ENCODE measurements at places on chromosomes 3 and 15. TPM values are rescaled to one million over a fixed set of nuclear protein-coding genes. Genes with fewer than 3 reads are reported as not detected.

TERC gene
- 7.6 TPM for total RNA-seq

DNA sequence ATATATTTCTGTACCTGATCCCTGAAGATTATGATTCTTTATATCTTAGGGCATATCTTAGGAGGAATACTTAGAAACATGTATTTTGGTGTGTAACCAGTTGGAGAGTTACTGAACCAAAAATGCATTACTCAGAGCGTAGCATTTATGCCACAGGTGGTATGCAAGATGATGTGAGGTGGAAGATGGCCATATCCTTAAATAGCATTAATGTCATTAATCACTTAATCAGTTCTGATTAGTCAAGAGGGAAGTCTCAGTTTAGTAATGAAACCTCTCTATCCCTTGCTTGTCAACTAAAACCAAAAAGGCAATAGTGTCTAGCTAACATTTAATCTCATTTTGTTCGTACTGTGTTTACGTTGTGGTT lies 130.5 kb upstream of the PHLDB2 start:
- no peak for DNase-seq

- no peak for DNase-seq
Measured at GRCh38 chr15:42719043-42719442, 17.9 kb downstream of the CDAN1 start.

MYZAP gene
- total RNA-seq: 5.9 TPM

P2RY13 gene
- total RNA-seq: not detected

UMPS gene
- 35.6 TPM for total RNA-seq

- no peak for DNase-seq
Measured at GRCh38 chr3:129606636-129607390, at the start of gene PLXND1. PLXND1 (minus strand) TSS chr3:129606676; CDS start chr3:129606639, 37 bp downstream.

ACP3 gene
- total RNA-seq: 3.5 TPM

UBE3A gene
- 69.8 TPM for total RNA-seq

- DNase-seq: no peak
Measured at GRCh38 chr3:21645121-21645897, 105.7 kb downstream of the ZNF385D start.

All from PC-9 (cell line).